ENCODE measurements at places on chromosomes 12 and 14. TPM values are rescaled to one million over a fixed set of nuclear protein-coding genes. Genes with fewer than 3 reads are reported as not detected.

GRCh38 chr14:87430214-87430613 is 562.8 kb downstream of the GALC start:
- no peak for DNase-seq

Gene RGS6
- 1.7 TPM for total RNA-seq

- DNase-seq, result no peak
These were observed 25.9 kb downstream of the RHOF start for GRCh38 chr12:121767525-121768016.

DNA sequence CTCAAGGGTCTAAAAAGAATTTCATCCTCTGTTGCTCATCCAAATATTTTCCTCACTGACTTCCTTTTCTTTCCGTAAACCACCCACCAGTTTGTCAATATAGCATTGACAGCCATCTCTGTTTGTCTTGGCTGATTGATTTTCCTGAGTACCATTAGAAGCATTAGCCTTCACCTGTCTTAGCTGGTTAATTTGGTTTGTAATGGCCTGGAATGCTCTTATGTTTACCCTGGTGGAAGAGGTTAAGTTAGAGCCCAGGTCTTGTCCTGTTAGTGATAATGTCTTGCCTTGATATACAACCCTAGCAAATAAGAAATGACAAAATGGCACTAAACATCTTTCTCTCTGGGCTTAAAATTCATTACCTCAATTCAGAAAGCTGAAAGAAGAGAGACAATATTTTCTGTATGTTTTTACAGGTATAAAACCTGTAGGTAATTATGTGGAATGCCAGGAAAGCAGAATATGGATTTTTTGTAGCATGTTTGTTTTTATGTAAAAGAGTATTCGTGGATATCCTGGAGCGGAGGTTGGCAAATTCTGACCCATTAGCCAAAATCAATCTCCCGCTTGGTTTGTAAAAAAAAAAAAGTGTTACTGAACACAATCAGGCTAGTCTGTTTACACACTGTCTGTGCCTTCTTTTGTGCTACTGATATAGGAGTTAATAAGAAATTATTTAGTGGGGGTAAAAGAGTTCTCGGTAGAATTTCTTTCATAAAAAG is 224.4 kb upstream of the DAAM1 start:
- no peak for DNase-seq

DNA sequence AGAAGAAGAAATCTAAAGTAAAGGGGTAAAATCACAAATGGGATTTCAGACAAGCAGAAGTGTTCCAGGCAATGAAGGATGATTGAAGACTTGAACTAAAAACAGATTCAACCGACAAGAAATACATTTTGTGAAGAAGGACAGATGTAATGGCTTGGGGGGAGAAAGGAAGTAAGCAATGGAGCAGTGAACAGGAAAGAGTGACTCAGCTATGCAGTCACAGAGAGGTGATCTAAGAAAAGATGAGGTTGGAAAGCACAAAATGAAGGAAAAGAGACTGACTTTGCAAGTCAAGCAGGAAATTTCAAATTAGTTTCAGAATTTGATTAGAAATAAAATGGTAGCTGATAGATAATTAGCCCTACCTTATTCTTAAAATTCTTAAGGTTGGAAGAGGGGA is 66.5 kb downstream of the PUS7L start:
- DNase-seq, result no peak

- no peak for DNase-seq
These were observed 46.9 kb downstream of the ZDHHC17 start for GRCh38 chr12:76810671-76811419.

Gene SDS
- total RNA-seq, result not detected

Data from lower leg skin (tissue), 4 donors.